ENCODE measurements at places on chromosomes 16 and 17.

DNA sequence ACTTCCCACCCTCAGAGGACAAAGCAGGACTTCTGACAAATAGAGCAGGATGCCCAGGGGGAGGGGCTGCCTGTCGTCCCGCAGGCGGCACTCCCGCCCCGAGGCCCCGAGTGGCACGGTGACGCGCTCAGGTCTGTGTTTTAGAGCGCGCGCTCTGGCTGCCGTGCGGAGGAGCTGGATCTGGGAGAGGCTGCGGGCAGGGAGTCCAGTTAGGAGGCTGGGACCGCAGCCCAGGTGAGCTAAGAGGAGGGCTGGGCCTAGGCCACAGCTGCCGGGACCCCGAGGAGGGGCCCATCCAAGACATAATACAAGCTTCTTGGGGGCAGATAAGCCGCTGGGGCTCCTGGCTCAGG, 6.4 kb downstream of the DOC2A start:
- DNase-seq, result no peak

DNA sequence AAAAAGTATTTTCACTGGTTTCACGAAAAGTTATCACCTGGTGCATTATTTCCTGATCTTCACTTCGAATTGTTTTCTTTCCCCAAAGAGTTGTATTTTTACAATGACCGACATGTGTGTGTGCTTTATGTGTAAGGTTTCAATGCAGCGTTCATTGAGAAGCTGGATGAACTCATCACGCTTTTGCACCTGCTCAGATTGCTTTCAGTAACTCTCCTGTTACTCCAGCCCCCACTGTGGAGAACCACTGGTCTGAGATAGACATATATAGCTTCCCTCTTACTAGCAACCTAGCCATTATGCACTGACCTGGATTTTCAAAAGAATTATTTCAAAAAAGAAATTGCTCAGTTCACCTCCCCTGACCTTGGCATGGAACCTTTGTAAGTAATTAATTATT, 178.3 kb upstream of the CHMP6 start:
- DNase-seq, result no peak

DNA sequence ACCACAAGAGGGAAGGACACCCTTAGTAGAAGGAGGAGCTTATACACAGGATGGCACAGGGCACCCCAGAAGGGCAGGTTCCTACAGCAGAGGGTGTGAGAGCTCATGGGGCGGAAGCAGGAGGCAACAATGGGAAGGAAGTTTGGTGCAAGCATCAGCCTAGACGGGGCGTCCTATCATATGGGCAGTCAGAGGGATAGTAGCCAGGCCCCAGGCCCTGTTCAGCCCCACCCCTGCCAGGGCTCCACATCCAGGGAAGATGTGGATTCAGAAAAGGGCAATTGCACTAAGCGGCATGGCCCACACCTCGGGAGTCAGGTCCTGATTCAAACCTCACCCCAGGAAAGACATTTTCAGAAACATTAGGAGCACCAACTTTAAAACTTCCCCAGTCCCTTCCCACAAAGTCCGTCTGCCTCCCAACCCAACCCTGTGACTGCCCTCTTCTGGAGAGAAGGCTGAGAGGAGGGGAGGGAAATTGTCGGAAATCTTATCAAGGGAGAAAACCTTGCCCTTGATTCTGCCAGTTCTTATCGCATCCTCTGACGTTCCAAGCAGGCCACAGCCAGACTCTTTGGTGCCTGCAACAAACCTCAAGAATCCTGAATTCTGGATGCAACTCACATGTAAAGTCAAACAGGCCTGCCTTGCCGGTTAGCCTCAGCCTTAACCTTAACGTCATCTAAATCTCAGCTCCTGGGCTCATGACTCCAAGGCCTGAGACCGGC, 198.8 kb upstream of the CDH5 start:
- no peak for DNase-seq

GRCh38 chr17:11251561-11252107, 10.6 kb downstream of the SHISA6 start:
- no peak for DNase-seq

- no peak for DNase-seq
These were observed 119.0 kb downstream of the MYO1D start for GRCh38 chr17:32757963-32758362.

GRCh38 chr16:29204806-29205135, 201.7 kb downstream of the NPIPB11 start:
- no peak for DNase-seq

DNA sequence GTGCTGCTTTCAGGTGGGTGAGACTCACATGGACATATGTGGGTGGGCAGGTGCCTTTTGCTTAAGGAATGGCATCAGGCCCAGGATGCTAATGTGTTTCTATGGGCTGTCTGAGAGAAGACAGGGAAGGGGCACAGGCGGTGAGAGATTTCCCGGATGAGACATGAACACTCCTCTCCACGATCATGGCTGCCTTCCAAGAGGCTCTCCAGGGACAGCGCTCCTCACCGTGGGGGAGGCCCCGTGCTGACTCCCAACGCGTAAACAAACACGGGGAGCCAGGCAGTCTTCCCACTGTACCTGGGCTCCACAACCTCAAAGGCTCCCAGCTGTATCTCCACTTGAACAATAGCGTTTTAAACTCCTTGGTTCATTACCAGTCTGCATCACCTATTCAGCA, 42.8 kb downstream of the CDK5R1 start:
- no peak for DNase-seq

- no peak for DNase-seq
These were observed 554.7 kb downstream of the RBFOX1 start for GRCh38 chr16:7887316-7887715.
